ENCODE measurements at places on chromosomes 4 and X.

DNA sequence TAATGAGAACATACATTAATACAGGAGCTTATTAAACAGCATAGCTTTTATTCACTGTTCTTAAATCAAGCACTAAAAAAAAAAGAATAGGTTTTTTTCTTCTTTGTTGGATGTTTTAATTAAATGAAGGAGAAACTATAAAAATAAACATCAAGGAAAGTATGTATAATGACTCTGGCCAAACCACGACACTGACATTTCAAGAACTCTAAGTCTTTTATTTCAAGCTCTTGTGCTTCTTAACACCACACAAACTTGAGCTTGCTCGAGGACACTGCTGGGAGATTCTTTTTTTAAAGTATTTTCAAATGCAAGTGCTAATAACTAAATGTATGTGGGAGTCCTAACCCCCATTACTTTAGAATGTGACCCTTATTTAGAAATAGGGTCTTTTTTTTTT, 204.9 kb upstream of the PPARGC1A start:
- no peak for DNase-seq

- DNase-seq: no peak
Measured at GRCh38 chrX:44415639-44416386, 72.3 kb upstream of the EFHC2 start.

DNA sequence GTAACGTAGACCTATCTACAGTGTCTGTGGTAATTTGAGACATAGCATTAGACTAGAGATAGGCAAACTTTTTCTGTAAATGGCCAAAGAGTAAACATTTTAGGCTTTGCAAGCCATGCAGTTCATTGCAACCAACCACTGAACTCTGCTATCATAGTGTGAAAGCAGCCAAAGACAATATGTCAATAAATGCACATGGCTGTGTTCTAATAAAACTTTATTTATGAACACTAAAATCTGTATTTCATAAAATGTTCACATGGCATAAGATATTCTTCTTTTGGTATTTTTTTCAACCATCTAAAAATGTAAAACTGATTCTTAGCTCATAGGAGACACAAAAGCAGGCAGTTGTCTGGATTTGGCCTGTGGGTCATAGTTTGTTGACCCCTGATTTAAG, 120.9 kb downstream of the AMELX start:
- no peak for DNase-seq

DNA sequence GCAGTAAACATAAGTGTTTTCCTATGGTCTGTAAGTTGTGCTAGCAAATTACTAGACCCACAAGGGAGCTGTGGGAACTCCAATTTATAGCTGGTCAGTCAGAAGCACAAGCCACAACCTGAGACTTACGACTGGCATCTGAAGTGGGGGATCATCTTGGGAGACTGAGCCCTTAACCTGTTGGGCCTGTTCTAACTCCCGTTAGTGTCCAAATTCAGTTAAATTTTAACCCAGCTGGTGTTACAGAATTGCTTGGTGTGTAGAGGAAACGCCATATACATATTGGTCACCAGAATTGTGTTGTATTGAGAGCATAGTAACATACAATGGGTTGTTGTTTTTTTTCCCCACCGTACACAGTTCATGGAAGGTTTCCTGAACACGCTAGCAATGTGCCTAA, 25.1 kb upstream of the NFXL1 start:
- no peak for DNase-seq

DNA sequence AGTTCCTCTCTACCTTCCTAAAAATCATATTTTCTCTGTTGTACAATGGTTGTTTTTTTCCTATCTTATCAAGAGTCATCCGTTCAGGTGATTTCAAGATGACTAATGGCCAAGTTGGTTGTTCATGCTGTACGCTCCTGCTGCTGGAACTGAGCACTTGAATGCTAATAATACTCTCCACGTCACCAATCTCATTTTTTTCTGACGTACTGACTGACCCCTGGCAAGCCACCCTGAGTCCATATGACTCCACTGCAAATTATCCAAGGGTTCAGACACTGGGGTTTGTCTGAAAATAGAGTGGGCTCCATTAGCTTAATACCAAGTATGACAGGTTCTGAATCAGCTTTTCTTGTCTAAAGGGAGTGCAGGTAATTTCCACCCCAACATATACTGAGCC, 21.1 kb upstream of the GPR50 start:
- no peak for DNase-seq

- DNase-seq: no peak
Measured at GRCh38 chr4:152828122-152828521, 48.4 kb downstream of the ARFIP1 start.

- DNase-seq: no peak
Measured at GRCh38 chr4:145320294-145320693, 139.9 kb upstream of the OTUD4 start.

- DNase-seq: no peak
Measured at GRCh38 chr4:8723222-8723980, 130.8 kb downstream of the CPZ start.

GRCh38 chrX:96837808-96838207, 45.9 kb upstream of the RPA4 start:
- no peak for DNase-seq

GRCh38 chrX:40542208-40542607, 38.6 kb upstream of the ATP6AP2 start:
- no peak for DNase-seq

- DNase-seq: no peak
Measured at GRCh38 chr4:73607375-73608033, 12.7 kb downstream of the RASSF6 start.

DNA sequence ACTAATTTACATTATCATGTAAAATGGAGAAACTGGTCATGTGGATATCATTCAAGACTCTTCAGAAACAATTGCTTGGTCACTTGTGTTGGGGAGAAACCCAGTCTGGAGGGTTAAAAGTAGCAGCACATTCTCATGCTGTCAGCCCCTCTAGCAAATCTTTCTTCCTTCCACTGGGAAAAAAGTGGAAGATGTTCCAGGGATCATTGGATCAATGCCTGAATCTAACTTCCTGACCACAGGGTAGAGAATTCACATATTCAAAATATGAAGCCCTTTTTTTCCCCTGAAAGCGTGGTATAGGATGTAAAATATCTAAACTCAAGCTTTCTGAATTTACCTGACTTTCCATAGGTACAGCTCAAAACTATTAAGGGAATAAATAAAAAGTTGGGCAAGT, 98.0 kb downstream of the CXCL13 start:
- DNase-seq: no peak

- DNase-seq: no peak
Measured at GRCh38 chr4:64911846-64912245, 502.6 kb upstream of the TECRL start.

GRCh38 chrX:110418316-110419235, 59.9 kb downstream of the RTL9 start:
- DNase-seq: no peak

- no peak for DNase-seq
Measured at GRCh38 chr4:109015413-109015810, 252.6 kb upstream of the ETNPPL start.

GRCh38 chrX:8374041-8374825, 90.4 kb upstream of the VCX3B start:
- DNase-seq: no peak

DNA sequence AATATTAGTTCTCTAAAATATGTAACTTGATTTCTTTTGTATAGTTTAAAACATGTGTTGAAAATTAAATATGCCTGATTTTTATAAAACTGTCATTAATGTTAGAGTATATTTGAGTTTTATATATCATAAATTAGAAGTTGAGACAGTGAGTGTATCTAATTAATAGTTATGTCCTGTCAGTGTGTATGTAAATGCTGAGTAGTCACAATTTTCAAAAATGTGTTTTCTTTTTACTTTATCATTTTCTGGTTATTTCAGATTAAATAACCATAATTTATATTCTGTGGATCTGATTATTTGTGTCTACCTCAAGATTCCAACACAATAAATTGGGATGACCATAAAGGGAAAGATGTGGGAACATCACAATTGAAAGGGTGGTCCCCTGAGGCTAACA, 82.7 kb upstream of the CXXC4 start:
- DNase-seq: no peak

- DNase-seq: no peak
Measured at GRCh38 chrX:21740329-21741274, 17.3 kb downstream of the SMPX start.

- DNase-seq: no peak
Measured at GRCh38 chrX:5646818-5647217, 581.8 kb downstream of the NLGN4X start.

DNA sequence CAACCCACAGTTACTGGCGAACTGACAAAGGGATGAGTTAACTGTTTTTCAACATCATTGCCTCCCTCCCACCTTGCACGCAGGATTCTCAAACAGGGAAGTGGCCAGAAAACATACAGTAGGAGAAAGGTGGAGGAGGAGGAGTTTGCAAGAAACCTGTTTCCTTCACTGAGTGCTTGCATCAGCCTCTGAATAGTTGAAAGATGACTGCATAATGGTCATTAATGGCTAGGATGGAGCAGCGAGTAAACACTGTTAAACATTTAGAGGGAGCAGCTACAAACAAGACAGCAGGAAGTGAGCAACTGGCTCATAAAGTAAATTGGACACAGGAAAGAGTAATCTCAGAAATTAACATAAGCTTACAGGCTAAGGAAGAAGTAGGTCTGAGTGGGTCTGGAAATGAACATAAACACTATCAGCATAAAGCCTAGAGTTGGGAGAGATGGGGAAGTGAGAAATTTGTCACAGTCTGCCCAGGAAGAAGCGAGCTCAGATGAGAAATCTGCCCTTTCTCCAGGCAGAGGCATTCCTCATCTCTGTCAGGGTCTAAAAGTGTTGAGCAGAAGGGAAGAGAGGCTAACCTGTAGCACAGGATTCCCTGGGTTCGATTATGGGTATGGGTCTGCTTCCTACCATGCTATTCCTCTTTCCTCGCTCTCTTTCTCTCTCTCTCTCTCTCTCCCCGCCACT, 38.6 kb downstream of the TRPC5OS start:
- DNase-seq: no peak

DNA sequence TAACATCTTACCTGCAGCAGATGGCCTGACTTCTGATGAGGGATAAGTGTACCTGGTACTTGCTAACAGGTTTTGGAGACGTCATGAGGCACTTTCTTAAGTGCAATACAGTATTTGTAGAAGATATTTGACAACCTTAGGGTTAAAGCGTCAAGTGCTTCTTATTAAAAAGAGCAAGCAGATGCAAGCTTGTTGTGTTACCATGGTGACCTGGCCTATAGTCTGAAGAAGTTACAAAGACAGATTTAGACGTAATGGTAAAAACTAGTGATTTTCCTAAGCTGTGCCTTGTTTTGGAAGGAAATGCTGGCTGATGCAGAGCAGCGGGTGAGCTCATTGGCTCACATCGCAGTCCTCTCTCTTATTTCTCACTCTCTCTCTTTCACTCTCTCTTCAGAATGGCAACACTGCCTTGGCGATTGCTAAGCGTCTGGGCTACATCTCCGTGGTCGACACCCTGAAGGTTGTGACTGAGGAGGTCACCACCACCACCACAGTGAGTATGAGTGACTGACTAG, 243.6 kb downstream of the ANK2 start:
- DNase-seq: no peak

DNA sequence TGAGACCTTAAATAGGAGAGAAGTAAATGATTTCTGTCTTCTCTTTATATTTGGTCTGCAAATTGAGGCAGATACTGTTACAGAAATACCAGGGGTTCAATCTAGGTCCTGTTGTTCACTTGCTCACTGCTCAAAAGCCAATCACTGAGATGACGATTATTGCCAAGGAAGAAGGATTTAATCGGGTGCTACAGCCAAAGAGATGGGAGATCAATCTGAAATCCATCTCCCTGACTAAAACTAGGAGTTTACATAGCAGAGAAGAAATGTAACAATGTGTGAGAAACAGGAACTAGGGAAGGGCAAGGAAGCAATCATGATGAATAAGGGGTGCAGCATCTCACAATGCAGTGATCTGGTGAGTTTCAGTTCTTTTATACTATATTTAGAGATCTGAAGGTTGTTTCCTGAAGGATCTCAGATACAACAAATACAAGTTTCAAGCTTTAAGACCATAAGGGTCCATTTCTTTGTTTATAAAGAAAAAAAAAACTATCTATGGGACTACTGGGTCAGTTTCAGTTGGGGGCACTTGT, 117.9 kb upstream of the FAM9B start:
- DNase-seq: no peak

- no peak for DNase-seq
Measured at GRCh38 chr4:26183017-26183416, 137.8 kb upstream of the RBPJ start.

DNA sequence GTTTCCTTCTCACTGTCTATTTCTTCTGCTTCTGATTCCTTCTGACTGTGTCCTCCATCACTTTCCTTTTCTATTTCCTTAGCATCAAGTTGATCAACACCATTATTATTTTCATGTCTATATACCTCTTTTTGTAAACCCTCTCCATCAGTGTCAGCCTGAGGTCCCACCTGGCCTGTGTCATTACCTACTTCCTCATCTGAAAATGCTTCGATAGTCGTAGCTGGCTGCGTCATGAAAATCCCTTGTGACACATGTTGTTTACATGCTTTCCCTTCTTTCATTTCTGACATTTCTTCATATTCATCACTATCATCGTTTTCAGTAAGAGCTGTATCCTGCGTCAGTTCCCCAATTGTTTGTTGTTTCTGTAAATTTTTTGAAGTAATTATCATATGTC, 39.6 kb downstream of the RPGR start:
- DNase-seq: no peak

- no peak for DNase-seq
Measured at GRCh38 chr4:31620476-31620875, 900.3 kb downstream of the PCDH7 start.

DNA sequence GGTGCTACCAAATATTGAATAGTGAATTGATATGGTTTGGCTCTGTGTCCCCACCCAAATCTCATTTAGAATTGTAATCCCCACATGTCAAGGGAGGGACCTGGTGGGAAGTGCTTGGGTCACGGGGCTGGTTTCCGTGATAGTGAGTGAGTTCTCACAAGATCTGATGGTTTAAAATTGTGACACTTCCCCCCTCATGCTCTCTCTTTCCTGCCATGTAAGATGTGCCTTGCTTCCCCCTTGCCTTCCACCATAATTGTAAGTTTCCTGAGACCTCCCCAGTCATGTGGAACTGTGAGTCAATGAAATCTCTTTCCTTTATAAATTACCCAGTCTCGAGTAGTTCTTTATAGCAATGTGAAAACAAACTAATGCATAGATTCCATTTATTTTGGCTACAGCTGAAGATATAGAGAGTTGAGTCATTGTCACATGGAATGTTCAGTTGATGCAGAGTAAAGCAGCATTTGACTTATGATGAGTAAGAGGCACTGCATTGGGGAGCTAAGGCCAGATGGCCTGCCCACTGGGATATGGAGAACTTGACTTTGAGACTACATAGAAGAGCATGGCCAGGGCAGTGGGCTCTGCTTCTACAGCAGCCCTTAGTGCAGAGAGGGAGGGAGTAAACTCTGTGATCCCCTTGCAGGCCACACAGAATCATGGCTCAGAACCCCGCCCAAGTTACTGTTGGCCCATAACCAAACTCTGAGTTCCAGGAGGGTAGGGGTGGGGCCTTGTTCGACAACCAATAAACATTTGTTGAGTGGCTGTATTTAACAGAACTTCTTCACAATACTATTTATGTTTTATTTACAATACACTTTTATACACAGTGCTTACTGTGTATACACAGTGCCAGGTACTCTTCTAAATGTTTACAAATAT, 34.2 kb downstream of the RAI2 start:
- DNase-seq: no peak

Measured in stimulated activated CD4-positive, alpha-beta T cell treated with anti-CD3 and anti-CD28 coated beads, TNF-alpha, amount 100 ng/mL, for 1 hour (primary cell).